ENCODE measurements at places on chromosomes 2 and 18.

- no peak for DNase-seq
Measured at GRCh38 chr2:137893145-137893544, 71.1 kb upstream of the HNMT start.

DNA sequence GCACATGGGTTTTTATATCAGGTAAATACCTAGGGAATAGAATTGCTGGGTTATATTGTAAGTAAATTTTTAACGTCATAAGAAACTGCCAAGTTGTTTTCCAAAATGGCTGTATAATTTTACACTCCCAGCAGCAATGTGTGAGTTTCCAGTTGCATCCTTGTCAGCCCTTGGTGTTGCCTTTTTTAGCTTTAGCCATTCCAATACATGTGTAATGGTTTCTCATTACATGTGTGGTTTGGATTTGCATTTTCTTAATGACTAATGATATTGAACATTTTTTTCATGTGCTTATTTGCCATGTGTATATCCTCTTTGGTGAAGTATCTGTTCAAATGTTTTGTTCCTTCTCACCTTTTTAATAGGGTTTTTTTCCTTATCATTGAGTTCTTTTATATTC lies 70.8 kb downstream of the ABI2 start:
- DNase-seq, result no peak

DNA sequence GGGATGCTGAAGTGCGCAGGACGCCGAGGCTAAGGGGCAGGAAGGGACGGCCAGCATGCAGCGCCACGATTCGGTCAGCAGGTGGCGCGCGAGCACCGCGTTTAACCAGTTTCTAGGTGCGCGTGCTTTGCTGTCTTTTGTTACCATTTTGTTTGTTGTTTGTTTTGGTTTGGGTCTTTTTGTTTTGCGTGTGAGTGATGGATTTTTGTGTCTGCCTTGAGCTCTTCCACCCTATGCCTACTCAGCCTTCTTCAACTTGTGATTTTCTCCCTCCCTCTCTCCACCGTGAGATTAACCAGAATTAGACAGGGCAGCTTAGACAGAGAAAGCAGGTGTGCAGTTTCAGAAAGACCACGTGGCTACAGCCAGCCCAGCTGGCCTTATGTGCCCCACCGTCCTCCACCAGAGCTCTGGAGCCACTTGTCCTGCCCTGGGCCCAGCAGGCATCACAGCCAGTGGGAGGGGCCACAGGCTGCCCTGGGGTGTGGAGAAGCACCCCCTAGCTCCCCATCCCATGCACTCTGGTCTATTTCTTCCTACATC lies 180.2 kb downstream of the RNF144A start:
- peak; percentile 51 for DNase-seq

DNA sequence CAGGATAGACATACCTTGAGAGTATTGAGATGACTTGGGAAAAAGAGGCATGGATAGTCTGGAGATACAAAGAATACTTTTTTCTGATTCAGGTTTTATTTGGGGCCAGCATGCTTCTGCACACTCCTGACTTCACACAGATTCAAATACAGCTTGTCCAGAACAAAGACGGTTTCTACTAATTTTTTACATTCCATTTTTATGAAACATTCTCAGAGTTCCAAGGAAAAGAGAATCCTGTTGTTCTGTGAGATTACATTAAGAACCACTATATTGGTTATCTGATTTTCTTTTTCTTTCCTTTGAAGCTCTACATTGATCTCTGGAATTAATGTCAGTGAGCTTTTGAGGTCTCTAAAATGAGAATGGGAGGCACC lies 41.0 kb downstream of the PTPRM start:
- peak; percentile 56 for DNase-seq

GRCh38 chr2:237408335-237409000 lies 5.5 kb downstream of the COL6A3 start:
- DNase-seq, result peak; percentile 75

GRCh38 chr2:69780921-69781320 lies 39.0 kb downstream of the ANXA4 start:
- DNase-seq, result no peak

DNA sequence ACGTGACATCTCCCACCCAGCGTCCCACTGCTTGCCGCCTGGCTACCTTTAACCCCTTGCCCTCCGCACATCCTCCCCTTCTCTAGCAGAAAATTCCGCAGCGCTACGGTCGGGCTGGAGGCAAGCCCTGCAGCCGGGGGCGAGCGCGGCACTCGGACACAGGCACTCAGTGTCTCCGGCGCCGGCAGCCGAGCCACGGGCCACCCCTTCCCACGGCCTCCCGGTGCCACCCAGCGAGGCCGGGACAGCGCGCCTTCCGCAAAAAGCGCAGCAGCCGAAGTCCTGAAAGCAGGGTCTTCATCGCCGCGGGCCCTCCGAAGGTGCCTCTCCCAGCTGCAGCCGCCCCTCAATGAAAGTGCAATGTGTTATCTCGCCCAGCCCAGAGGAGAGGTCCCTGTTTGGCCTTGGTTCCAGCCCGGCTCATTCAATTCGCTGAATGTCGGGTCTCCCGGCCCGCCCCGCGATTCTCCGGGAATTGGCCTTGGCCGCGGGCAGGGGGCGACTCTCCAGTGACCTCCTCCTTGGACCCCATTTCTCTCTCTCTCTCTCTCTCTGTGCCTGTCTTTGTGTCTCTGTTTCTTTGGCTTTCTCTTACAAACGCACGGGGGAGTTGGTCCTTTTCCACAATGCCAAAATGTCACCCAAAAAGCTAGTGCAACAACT lies 1.1 kb downstream of the DLGAP1 start:
- no peak for DNase-seq
